Activated T-helper 1 cell treated with anti-CD3 and anti-CD28 coated beads, Interleukin-12 subunit alpha, Interleukin-12 subunit beta, Interleukin-2, Interleukin-4 antibody, amounts not matched to agents 30 ng/mL and 10 ng/mL and 1 ng/mL, durations not matched to agents 14 hours and 24 hours and 36 hours (primary cell): ENCODE measurements at places on chromosomes 1 and 21. TPM values are rescaled to one million over a fixed set of nuclear protein-coding genes. Genes with fewer than 3 reads are reported as not detected.

DNA sequence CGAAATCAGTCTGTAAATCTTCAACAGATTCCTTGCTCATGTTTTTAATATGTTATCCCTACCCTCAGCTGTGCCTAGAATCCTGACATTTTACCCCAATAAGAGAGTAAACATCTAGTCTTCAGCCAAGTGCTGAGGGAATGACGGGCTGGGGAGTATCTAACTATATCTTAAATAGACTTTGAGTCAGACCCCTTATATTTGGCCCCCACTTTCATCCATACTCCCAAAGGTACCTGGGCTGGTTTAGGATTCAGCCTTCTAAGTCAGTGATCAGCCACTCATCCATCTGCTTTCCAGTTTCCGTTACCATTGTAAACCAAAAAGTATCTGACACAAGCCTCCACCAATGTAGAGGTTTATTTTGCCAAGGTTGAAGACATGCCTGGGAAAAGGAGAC, 36.1 kb upstream of the CNIH3 start:
- no peaks in the 10 kb centered on the region for H3K4me1 ChIP-seq
- no peaks in the 10 kb centered on the region for H3K36me3 ChIP-seq
- no peak for DNase-seq
- peaks cover 22% of the 10 kb centered on the region for H3K27me3 ChIP-seq

GRCh38 chr1:34052565-34052964, 112.5 kb downstream of the CSMD2 start:
- no peak overlapping the region for H3K27ac ChIP-seq
- DNase-seq: no peak
- H3K4me3 ChIP-seq: no peak overlapping the region
- H3K36me3 ChIP-seq: no peaks in the 10 kb centered on the region
- H3K4me1 ChIP-seq: no peaks in the 10 kb centered on the region
- no peaks in the 10 kb centered on the region for H3K27me3 ChIP-seq

GRCh38 chr1:178688244-178688643, 36.8 kb upstream of the RALGPS2 start:
- no peak overlapping the region for H3K27ac ChIP-seq
- no peaks in the 10 kb centered on the region for H3K36me3 ChIP-seq
- no peak overlapping the region for H3K4me3 ChIP-seq
- H3K4me1 ChIP-seq: no peaks in the 10 kb centered on the region
- H3K27me3 ChIP-seq: no peaks in the 10 kb centered on the region

DNA sequence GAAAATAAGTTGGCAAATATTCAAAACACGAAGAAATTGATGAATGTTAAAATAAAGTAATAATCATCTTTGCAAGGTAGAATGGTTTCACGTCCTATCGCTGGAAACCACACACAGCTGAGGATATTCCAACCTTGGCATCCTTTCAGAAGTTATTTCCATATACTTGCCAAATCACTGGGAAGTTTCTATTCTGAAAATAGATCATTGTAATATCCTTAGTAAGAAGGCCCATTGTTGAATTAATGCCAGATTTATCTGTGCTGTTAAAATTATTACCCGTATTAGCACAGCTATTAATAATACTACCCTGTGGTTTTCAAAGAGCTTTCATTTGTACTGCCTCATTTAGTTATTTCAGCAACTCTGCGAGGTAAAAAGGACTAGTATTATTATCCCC, 81.1 kb downstream of the OLFM3 start:
- no peak overlapping the region for H3K27ac ChIP-seq
- H3K4me3 ChIP-seq: no peak overlapping the region
- DNase-seq: no peak
- no peaks in the 10 kb centered on the region for H3K4me1 ChIP-seq

GRCh38 chr1:209871006-209871405, 43.2 kb downstream of the UTP25 start:
- no peak overlapping the region for H3K27ac ChIP-seq
- H3K4me3 ChIP-seq: no peak overlapping the region
- peaks cover 38% of the 10 kb centered on the region for H3K27me3 ChIP-seq
- no peaks in the 10 kb centered on the region for H3K4me1 ChIP-seq
- no peaks in the 10 kb centered on the region for H3K36me3 ChIP-seq
- DNase-seq: no peak

GRCh38 chr1:1960480-1961196, 41.6 kb upstream of the TMEM52 start:
- no peaks in the 10 kb centered on the region for H3K4me1 ChIP-seq
- H3K27ac ChIP-seq: no peak overlapping the region
- no peak overlapping the region for H3K4me3 ChIP-seq
- DNase-seq: no peak
- H3K36me3 ChIP-seq: no peaks in the 10 kb centered on the region

GRCh38 chr1:1597275-1597930, 2.5 kb downstream of the FNDC10 start:
- H3K27me3 ChIP-seq: peaks cover 3% of the 10 kb centered on the region
- H3K4me1 ChIP-seq: no peaks in the 10 kb centered on the region
- H3K27ac ChIP-seq: no peak overlapping the region
- DNase-seq: no peak
- H3K4me3 ChIP-seq: peak overlapping the region; percentile 59
- no peaks in the 10 kb centered on the region for H3K36me3 ChIP-seq

- peak overlapping the region; percentile 46 for H3K27ac ChIP-seq
- H3K4me3 ChIP-seq: no peak overlapping the region
- H3K36me3 ChIP-seq: no peaks in the 10 kb centered on the region
These were observed 4.1 kb upstream of the CHML start for GRCh38 chr1:241644259-241644658.

DNA sequence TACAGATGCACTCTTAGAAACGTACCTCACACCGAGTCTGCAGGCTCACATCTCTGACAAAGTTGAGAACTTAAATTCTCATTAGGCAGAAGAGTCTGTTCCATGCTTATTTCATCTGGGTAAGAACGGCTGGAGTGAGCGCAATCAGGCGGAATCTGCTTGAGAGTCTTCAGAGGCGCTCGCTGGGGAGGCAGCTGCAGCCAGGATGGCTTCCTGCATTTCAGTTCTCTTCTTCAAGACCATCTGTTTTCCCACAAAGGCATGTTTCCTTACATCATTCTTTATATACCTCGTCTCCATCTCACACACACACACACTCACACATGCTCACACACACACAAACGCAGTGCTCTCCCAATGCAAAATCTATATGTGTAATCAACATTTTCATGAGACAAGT, 497.1 kb downstream of the AJAP1 start:
- H3K27ac ChIP-seq: no peak overlapping the region
- peaks cover 4% of the 10 kb centered on the region for H3K27me3 ChIP-seq
- no peak overlapping the region for H3K4me3 ChIP-seq
- H3K4me1 ChIP-seq: no peaks in the 10 kb centered on the region

- H3K27ac ChIP-seq: no peak overlapping the region
- H3K27me3 ChIP-seq: peaks cover 2% of the 10 kb centered on the region
- no peaks in the 10 kb centered on the region for H3K4me1 ChIP-seq
- no peaks in the 10 kb centered on the region for H3K36me3 ChIP-seq
These were observed 1.9 kb downstream of the WDR64 start for GRCh38 chr1:241654019-241654418.

DNA sequence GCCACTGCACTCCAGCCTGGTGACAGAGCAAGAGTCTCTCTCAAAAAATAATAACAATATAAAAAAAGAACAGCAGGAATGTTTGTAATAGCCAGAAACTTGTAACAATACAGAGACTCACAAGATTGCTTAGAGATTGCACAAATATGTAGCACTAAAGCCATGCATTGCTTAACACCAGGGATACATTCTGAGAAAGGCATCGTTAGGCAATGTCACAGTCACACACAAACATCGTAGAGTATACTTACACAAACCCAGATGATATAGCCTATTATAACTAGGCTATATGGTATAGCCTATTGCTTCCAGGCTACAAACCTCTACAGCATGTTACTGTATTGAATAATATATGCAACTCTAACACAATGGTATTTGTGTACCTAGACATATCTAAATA, 45.3 kb downstream of the GPATCH2 start:
- no peak overlapping the region for H3K4me3 ChIP-seq
- H3K4me1 ChIP-seq: no peaks in the 10 kb centered on the region
- no peaks in the 10 kb centered on the region for H3K36me3 ChIP-seq
- no peak for DNase-seq

DNA sequence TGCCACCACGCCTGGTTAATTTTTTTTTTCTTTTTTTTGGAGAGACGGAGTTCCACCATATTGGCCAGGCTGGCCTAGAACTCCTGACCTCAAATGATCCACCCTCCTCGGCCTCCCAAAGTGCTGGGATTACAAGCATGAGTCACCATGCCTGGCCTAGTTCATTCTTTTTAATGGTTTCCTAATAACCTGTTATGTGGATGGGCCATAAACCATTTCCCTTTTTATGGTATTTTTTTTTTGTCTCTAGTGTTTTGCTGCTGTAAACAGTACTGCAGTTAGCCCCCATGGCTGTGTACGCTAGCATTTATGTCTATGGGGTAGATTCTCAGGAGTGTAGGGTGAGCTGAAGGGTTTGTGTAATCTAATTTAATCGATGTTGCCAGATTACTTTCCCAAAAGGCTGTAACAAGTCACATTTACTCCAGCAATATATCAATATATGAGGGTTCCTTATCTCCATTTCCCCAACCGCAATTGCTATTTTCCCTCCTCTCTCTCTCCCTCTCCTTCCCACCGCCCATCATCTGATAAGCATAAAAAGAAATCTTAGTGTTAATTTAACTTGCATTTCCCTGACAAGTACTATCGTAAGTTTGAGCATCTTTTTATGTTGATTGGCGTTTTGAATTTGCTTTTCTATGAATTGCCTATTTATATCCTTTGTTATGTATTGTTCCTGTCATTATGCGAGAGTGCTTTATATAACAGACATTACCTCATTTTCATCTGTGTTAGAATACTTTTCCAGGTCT, 28.7 kb downstream of the RCSD1 start:
- no peak overlapping the region for H3K27ac ChIP-seq
- H3K36me3 ChIP-seq: peaks cover 20% of the 10 kb centered on the region
- no peak overlapping the region for H3K4me3 ChIP-seq
- H3K4me1 ChIP-seq: peaks cover 66% of the 10 kb centered on the region

GRCh38 chr1:181424786-181425403, 58.4 kb upstream of the CACNA1E start:
- H3K36me3 ChIP-seq: no peaks in the 10 kb centered on the region
- DNase-seq: peak; percentile 66
- peaks cover 14% of the 10 kb centered on the region for H3K27me3 ChIP-seq
- H3K4me1 ChIP-seq: no peaks in the 10 kb centered on the region
- no peak overlapping the region for H3K27ac ChIP-seq

GRCh38 chr1:244054247-244054923, 3.3 kb downstream of the ZBTB18 start:
- peaks cover 24% of the 10 kb centered on the region for H3K4me1 ChIP-seq
- no peak overlapping the region for H3K27ac ChIP-seq
- H3K36me3 ChIP-seq: peaks cover 7% of the 10 kb centered on the region
- no peak overlapping the region for H3K4me3 ChIP-seq
- H3K27me3 ChIP-seq: peaks cover 4% of the 10 kb centered on the region

GRCh38 chr1:115771847-115772457, 3.4 kb upstream of the CASQ2 start:
- no peak overlapping the region for H3K27ac ChIP-seq
- H3K4me1 ChIP-seq: no peaks in the 10 kb centered on the region
- H3K4me3 ChIP-seq: no peak overlapping the region
- H3K27me3 ChIP-seq: peaks cover 8% of the 10 kb centered on the region
- DNase-seq: no peak
- H3K36me3 ChIP-seq: no peaks in the 10 kb centered on the region

DNA sequence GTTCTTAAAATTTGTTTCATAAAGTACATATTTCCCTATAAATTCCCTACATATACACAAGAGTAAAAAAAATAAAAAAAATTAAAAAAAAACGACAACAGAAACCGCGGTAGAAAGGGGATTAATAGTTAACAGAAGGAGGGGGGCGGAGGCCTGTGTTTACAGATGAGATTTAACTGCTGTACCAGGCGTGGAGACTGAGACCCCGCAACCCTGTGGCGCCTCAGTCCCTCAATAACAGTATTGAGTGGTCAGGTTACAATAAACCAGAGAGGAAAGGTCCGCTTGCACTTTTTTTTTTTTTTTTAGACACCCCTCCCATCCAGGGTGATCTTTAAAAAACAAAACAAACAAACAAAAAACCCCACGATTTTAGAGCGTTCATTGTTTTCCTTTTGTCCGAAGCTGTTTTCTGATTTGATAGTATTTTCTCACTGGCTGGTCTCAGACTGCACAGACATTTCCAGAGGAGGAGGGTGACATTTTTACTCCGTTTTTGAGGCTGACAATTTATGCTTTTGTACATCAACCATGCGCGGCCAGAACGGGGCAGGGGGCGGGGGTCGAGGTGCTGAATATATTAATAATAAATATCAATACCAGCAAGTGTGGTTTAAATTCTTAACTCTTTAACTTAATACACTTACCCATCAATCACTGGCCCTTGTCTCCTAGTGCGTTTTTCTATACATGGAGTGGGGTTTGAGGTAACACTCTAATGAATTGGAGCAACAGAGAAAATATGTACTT, 1223.9 kb downstream of the BRINP3 start:
- H3K4me1 ChIP-seq: no peaks in the 10 kb centered on the region
- no peaks in the 10 kb centered on the region for H3K27me3 ChIP-seq
- no peak overlapping the region for H3K27ac ChIP-seq
- H3K4me3 ChIP-seq: no peak overlapping the region

DNA sequence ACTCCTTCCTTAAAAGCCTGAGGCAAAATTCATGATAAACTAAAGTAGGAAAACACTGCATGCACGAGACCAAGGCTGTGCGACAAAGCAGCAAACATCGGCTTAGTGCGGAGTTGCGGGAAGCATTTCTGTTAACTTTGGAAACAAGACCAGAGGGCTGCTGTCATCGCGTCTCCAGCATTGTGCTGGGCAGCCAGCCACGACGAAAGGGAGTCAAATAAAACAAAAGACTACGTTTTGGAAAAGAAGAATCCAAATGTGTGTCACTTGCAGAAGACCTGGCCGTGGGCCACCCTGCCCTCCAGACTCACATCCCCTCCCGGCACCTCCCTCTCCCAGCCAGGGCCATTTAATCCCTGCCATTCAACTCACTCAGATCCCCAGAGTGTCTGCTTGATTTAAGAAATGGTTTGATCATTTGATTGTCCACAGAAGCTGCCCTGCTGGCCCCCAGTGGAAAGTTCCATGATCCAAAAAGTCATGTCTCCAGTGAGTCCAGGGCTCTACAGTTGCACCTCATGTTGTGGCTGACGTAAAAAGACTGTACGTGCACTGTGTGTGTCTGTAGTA, 2.4 kb upstream of the KRTAP10-11 start:
- no peak overlapping the region for H3K4me3 ChIP-seq
- DNase-seq: no peak
- H3K27me3 ChIP-seq: peaks cover 2% of the 10 kb centered on the region
- no peaks in the 10 kb centered on the region for H3K4me1 ChIP-seq
- H3K36me3 ChIP-seq: peaks cover 3% of the 10 kb centered on the region

GRCh38 chr1:13820055-13820454, 120.1 kb downstream of the PRDM2 start:
- H3K4me3 ChIP-seq: no peak overlapping the region
- peaks cover 3% of the 10 kb centered on the region for H3K36me3 ChIP-seq
- H3K4me1 ChIP-seq: no peaks in the 10 kb centered on the region
- no peaks in the 10 kb centered on the region for H3K27me3 ChIP-seq
- H3K27ac ChIP-seq: no peak overlapping the region

- no peaks in the 10 kb centered on the region for H3K36me3 ChIP-seq
- DNase-seq: no peak
- no peak overlapping the region for H3K27ac ChIP-seq
- H3K27me3 ChIP-seq: no peaks in the 10 kb centered on the region
These were observed 300.6 kb downstream of the TM2D1 start for GRCh38 chr1:61424382-61424781.

Gene TTLL7
- total RNA-seq: 0.15 and 0.29 TPM in 2 replicates

Gene SYT2
- not detected in 2 replicates for total RNA-seq

Gene LCE1C
- total RNA-seq: not detected in 2 replicates

Gene KRTAP21-2
- not detected in 2 replicates for total RNA-seq

Gene CLEC20A
- not detected in 2 replicates for total RNA-seq

Gene CD1E
- total RNA-seq: not detected in 2 replicates

Gene LCE2D
- total RNA-seq: not detected in 2 replicates

Gene PRAMEF4
- total RNA-seq: not detected in 2 replicates

Gene ADORA3
- 0.10 and 0.20 TPM in 2 replicates for total RNA-seq

Gene PALMD
- not detected in 2 replicates for total RNA-seq
